Eye (tissue), 1 donor: ENCODE measurements at places on chromosomes 1 and 21.

GRCh38 chr1:79215311-79215710, 208.8 kb upstream of the ADGRL4 start:
- DNase-seq = no peak

GRCh38 chr1:233625510-233625981, 11.6 kb downstream of the KCNK1 start:
- DNase-seq = no peak

- DNase-seq = no peak
Measured at GRCh38 chr1:205716371-205717132, 33.4 kb downstream of the NUCKS1 start.

DNA sequence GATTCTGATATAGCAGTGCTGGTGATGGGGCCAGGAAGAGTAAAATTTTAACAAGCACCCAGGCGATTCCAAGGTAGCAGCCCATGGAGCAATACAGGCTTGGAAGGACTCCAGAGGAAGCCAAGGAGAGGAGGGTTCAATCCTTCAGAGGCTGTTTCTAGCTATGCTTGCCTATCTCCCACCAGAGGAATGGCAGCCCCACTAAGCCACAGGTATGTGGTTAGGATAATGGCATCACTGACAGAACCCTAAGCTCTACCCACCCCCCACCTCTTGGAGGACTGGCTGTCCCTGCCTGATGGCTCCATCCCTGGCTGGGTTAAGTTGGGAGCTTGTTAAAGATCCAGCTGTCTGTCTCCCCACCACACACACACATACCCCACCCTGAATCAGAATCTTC, 19.3 kb upstream of the PTAFR start:
- no peak for DNase-seq

DNA sequence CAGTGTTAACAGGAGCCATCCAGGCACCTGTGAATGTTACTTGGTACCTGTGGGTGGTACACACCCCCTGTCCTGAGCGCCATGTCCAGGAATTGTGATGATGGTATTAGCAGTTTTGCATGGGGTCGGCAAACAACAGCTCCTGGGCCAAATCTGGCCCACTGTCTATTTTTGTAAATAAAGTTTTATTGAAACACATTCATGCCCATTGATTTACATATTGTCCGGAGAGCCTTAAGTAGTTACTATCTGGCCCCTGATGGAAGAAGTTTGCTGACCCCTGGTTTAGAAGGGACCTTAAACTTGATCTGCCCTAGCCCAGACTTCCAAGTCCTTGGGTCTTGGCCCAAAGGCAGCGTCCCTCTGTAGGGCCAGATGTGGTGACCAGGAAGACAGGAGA, 58.3 kb downstream of the SPSB1 start:
- DNase-seq = no peak

DNA sequence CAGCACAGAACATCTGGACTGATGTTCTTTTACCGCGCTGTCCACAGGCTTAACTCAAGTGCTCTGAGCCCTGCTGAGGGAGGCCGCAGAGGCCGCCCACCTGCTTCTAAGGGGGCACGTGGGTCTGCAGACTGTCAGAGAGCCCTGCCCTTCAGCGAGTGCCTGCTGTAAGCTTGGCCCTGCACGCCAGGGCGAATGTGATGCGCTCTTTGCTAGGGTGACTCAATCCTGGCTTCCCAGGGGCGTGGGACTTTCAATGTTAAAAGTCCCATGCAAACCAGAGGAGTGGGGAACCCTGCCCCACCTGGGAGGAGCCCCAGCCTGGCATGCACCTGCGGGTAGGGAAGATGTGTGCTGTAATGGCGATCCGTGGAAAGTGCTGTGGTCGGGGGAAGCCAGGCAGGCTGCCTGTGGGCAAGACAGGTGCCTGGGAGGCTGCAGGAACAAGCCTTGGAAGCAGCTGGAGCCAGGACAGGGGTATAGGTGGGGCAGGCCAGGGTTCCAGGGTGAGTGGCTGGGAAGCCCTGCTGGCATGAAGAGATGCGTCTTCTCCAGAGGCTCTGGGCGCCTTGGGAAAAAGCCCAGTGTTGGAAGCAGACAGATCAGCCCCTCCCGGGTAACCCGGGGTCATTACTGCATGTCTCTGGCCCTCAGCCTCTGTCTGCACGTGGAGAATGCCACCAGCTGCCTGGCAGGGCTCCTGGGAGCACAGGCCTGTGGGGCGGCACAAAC, 594 bp upstream of the PANK4 start:
- peak; percentile 59 for DNase-seq

DNA sequence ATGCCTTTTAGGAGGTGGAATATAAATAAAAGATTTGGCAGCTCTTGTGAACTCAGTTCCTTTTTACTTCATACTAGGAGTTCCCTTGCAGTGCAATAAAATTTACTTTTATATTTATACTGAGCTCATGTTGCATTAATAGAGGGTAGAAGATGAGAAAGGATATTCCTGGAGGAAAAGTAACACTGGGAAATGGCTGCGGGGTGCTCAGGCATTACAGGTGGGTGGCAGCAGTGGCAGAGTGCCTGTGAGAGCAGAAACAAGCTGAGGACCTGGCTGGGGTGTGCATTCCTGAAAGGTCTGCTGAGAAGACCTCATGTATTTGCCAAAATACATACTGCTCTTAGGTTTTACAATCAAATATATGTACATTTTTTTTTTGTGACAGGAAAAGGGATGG, 126.9 kb downstream of the COQ8A start:
- DNase-seq = no peak
